Esophagus muscularis mucosa (tissue), 4 donors: ENCODE measurements at places on chromosomes 4 and X. TPM values are rescaled to one million over a fixed set of nuclear protein-coding genes. Genes with fewer than 3 reads are reported as not detected.

The LDOC1 gene
- total RNA-seq: 6.6 TPM

The MAGEC1 gene
- not detected for total RNA-seq

The F11 gene
- total RNA-seq: not detected

The SH3BP2 gene
- total RNA-seq: 34.1 TPM

The CLDN22 gene
- not detected for total RNA-seq

- H3K4me3 ChIP-seq: no peak overlapping the region
- H3K4me1 ChIP-seq: no peaks in the 10 kb centered on the region
- no peaks in the 10 kb centered on the region for H3K27me3 ChIP-seq
- DNase-seq: no peak
- no peaks in the 10 kb centered on the region for H3K36me3 ChIP-seq
Observed at GRCh38 chrX:147957291-147957690, 23.8 kb upstream of the FMR1NB start.

DNA sequence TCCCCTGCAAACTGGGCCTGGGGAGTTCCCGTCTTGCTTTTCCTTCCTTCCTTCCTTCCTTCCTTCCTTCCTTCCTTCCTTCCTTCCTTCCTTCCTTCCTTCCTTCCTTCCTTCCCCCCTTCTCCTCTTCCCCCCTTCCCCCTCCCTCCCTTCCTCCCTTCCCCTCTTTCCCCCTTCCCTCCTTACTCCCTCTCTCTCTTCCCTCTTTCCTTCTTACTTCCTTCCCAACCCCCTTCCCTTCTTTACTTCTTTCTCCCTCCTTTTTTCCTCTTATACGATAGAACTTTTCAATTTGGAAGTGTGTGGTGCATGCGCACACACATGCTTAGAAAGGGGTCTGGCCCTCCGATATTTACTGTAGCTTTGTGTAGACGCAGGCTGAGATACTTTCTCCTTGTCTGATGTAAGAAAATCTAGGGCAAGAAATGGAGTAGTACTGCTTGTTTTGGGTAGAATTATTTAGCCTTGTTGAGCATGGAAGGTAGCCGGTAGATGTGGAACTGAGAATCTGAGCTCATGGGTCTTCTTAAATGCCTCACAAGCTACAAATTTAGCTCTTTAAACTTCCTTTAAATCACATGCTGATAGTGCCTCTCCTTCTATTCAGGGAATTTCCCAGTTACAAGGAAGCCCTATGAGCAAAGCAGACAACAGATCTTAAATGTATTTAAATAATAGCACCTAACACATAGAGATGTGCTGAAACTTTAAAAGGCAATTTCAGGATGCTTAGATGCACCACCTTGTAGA, 189.6 kb downstream of the GPAT3 start:
- no peak overlapping the region for H3K27ac ChIP-seq
- H3K36me3 ChIP-seq: no peaks in the 10 kb centered on the region
- H3K27me3 ChIP-seq: no peaks in the 10 kb centered on the region

- no peak for DNase-seq
- H3K4me3 ChIP-seq: no peak overlapping the region
- no peaks in the 10 kb centered on the region for H3K36me3 ChIP-seq
- no peaks in the 10 kb centered on the region for H3K27me3 ChIP-seq
- H3K4me1 ChIP-seq: no peaks in the 10 kb centered on the region
- no peak overlapping the region for H3K27ac ChIP-seq
Observed at GRCh38 chrX:72254816-72255215, 16.0 kb upstream of the ERCC6L start.

DNA sequence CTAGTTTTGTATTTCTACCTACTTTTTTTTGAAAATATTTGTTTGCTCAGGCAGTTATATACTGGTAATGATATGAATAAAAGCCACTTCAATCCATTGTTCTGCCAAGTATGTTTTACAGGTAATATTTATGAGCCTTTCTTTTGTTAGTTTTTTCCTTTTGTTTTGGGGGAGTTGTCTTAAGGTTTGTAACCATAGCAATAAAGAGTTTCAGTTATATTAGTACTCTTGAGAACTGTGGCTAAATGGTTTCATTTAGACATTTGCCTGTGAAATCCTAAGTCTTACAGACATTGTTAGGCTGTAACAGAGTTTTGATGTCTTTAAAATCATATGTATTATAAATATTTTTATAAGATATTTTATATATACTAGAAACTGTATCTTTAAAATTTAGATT, 150.1 kb downstream of the DIPK2B start:
- H3K4me3 ChIP-seq: no peak overlapping the region
- no peaks in the 10 kb centered on the region for H3K4me1 ChIP-seq
- H3K27ac ChIP-seq: no peak overlapping the region
- no peaks in the 10 kb centered on the region for H3K27me3 ChIP-seq
- no peaks in the 10 kb centered on the region for H3K36me3 ChIP-seq
- no peak for DNase-seq

DNA sequence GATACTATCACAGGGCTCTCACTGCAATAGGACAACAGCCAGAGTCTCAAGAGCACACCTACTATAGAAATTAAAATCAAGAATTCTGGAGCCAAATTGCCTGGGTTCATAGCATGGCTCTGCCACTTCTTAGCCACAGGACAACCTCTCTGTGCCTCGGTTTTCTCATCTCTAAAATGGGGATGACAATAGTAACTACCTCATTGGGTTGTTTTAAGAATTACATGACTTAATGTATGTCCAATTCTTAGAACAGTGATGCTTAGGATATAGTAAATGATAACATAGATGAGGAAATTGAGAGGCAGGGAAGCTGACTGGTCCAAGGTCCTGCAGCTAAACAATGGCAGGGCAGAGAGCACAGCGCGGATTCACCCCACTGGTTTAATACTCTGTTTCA, 11.0 kb upstream of the ODAPH start:
- H3K27ac ChIP-seq: no peak overlapping the region
- no peaks in the 10 kb centered on the region for H3K27me3 ChIP-seq
- no peak overlapping the region for H3K4me3 ChIP-seq
- no peaks in the 10 kb centered on the region for H3K4me1 ChIP-seq

DNA sequence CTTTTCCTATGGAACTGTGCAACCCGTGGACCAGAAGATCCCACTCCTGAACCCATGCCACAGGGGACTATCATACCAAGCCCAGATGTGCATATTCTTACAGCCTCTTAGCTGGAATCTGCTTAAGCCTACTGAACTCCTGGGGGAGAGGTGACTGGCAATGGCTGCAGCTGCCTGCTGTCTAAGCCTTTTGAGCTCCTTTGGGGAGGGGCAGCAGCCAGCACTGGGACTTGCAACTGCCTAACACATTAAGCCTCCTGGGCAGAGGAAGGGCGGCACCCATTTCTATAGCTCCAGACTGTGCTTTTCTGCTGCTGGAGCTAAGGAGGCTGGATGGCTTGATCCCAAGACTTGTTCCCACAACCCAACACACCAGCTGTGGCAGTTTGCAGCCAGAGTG, 117.9 kb upstream of the VEGFC start:
- no peaks in the 10 kb centered on the region for H3K27me3 ChIP-seq
- H3K36me3 ChIP-seq: no peaks in the 10 kb centered on the region
- no peaks in the 10 kb centered on the region for H3K4me1 ChIP-seq
- no peak for DNase-seq
- H3K27ac ChIP-seq: no peak overlapping the region
- H3K4me3 ChIP-seq: no peak overlapping the region

DNA sequence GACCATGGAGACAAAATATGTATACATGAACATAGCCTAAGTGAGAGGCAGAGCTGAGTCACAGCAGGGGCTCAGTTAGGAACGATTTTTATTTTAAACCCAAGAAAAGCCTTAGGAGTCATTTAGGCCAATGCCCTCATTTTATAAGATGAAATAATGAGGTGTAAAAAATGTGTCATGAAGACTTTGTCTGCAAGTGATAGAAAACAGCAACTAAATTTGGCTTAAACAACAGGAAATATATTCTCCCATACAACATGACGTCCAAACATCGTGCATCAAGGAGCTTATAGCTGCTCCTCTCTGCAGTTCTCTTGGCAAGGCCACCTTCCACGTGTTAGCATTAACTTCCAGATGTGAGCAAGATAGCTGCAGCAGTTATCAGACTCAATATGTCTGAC, 16.8 kb downstream of the SCFD2 start:
- peaks cover 12% of the 10 kb centered on the region for H3K36me3 ChIP-seq
- no peak for DNase-seq
- peaks cover 10% of the 10 kb centered on the region for H3K4me1 ChIP-seq
- no peaks in the 10 kb centered on the region for H3K27me3 ChIP-seq
- no peak overlapping the region for H3K4me3 ChIP-seq

DNA sequence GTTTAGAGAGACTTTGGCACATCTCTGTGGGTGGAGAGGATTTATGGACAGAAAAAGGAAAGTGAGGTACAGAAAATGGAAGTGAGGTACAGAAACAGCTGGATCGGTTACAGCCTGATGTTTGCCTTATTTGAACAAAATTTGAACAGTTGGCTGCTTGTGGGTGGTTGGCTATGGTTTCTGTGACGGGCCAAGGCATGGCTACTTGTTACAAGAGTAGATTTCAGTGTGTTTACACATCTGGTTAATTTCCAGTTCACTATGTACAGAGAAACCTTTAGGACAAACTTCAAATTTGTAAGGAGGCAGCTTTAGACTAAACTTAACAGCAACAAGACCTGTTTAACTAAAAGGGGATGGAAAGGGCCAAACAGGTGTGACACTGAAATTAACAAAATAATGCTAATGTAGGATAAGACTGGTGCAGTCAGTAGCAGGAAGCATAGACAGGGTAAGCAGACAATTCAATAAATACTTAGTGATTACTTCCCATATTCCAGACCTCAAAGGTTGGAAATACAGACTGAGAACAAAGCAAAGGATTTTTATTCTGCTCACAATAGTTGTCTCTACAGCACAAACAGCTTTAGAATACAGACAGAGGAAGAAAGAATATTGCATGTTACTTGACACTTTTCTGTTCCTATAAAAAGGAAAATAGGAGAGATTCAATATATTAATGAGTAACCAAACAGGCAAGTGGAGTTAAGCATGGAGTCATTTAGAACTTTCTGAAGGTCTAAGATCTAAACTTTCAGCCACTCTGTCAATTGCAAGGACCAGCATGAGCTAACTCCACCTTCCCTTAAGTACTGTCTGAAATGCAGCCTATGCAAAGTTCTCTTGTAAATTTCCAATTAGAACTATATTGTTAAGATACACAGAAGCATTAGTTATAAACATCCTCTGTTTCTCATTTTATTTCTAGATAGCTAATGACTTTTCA, 294.4 kb upstream of the FAT4 start:
- no peaks in the 10 kb centered on the region for H3K27me3 ChIP-seq
- H3K4me3 ChIP-seq: no peak overlapping the region
- DNase-seq: no peak
- no peak overlapping the region for H3K27ac ChIP-seq
- H3K36me3 ChIP-seq: no peaks in the 10 kb centered on the region

- no peak for DNase-seq
- H3K36me3 ChIP-seq: peaks cover 19% of the 10 kb centered on the region
- H3K4me3 ChIP-seq: no peak overlapping the region
- no peaks in the 10 kb centered on the region for H3K27me3 ChIP-seq
Observed at GRCh38 chrX:71545364-71545763, 12.5 kb downstream of the OGT start.

DNA sequence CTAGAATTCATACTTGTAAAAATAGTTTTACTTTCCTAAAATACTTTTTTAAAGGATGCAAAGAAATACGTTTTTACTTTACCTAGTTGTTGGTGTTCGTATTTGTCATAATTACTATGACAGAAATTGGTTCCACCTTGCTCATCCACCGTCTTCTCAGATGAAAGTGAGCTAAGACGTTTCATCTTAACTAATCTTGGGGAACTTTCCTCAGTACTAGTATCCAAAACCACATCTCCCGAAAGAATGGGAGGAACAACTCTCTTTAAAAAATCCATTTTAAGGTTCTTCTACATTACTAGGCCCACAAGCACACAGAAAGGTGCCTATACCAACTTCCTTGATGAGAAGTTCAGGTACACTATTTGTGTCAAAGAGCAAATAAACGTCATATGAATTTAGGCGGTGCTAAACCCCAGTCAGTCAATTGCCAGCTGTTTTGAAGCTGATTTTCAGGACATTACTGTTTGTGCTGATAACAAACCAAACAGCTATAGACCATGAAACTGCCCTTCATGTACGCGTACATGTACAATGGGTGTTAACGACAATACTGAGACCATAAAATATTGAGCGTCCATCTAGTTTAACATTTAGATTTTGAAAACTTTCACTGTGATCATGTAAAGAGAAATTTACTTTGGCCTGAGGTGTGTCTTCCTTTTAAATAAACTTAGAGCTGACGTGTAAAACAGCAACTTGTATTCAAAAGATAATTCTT, 99.1 kb downstream of the FRYL start:
- DNase-seq: no peak
- H3K4me3 ChIP-seq: no peak overlapping the region
- no peaks in the 10 kb centered on the region for H3K27me3 ChIP-seq
- H3K27ac ChIP-seq: no peak overlapping the region

DNA sequence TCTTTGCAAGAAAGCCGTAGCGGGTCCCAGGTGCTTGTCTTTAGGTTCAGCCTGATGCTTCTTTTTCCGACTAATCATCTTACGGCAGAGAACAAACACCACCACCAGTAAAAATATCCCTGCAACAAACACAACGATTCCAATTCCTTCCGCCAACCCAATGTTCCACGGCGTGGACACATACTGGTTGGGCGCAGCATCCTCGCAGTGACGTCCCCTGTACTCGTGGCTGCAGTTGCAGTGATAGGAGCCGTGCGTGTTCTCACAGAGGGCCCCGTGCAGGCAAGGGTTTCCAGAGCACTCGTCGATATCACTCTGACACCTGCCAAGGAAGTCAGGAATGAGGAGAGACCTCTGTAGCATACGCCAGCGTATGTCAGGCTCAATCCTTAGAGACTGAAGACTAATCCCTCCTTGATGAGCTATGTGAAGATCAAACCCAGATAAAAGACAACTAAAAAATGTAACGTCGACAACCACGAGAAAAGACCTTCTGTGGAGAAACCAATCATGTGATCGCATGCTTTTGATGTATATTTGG, 41.6 kb upstream of the MTNR1A start:
- peaks cover 82% of the 10 kb centered on the region for H3K36me3 ChIP-seq
- no peaks in the 10 kb centered on the region for H3K27me3 ChIP-seq
- H3K4me1 ChIP-seq: no peaks in the 10 kb centered on the region
- no peak overlapping the region for H3K4me3 ChIP-seq
